ENCODE measurements at places on chromosomes 6 and 20.

- DNase-seq, result no peak
Observed at GRCh38 chr6:129481706-129482105, 228.3 kb downstream of the ARHGAP18 start.

DNA sequence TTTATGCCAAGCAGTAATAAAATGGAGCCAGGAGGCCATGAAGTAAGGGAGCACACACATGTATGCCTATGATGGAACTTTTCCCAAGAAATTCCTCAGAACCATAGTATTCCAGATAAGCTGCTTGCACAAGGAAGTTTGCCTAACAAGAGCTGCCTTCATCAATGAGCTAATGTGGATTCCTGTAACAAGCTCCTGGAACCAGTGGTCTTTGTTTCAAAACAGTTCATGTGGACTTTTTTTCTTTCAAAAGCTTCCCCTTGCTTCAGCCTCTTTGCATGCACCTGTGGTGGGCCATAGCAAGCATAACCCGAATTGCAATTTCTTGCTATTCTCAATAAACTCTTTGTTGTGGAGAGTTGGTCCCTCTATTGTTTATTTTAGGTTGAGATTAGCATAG, 359.6 kb downstream of the UTRN start:
- no peak for DNase-seq

DNA sequence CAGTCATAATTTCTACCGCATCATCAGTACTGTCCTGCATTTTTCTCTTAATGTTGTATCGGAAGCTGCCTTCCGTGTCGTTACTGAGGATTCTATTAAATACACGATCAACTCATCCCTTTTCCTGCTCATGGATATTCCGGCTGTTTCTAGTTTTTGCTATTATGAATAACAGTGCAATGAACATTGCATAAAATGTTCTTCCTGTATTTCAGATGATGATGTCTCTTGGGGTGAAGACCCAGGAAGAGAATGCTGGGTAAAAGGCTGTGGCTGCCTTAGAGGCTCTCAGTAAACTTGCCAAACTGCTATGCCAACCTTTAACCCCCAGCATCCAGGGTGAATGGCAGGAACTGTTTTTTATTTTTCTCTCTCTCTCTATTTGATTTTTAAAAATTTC, 24.1 kb upstream of the EPB41L1 start:
- DNase-seq, result no peak

- no peak for DNase-seq
Observed at GRCh38 chr6:46410334-46410953, 80.8 kb downstream of the RCAN2 start.

DNA sequence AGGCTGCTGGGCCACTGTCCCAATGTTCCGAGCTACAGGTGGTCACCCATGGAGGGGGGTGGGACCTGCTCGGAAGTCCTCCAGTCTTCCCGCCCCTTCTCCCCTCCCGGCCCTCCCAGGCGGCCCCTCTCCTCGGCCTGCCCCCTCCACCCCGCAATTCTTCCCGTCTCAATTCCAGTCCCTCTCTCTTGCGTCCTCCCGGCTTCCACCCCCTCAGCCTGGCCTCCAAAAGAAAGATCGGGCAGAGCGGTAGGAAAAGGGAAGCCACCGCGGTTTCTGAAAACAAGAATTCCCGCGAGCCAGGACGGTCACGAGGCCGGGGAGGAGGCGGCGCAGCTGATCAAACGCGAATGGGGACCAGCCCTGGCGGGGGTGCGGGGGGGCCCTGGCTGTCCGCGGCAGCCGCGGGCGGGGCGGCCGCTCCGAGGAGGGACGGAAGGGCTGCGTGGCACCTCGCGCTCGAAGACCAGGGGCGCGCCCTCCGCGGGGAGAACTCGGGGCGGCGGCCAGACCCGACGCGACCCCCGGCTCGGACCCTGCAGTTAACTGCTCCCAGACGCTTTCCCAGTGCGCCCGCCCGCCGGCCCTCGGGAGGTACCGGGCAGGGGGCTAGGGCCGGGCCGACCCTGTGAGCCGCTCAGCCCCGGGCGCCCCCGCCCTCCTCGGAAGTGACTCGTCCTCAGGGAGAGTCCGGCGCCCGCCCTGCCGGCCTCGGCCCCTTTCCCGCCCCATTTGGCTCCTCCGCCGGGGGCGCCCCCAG, 1.0 kb downstream of the PXDC1 start:
- peak; percentile 49 for DNase-seq

DNA sequence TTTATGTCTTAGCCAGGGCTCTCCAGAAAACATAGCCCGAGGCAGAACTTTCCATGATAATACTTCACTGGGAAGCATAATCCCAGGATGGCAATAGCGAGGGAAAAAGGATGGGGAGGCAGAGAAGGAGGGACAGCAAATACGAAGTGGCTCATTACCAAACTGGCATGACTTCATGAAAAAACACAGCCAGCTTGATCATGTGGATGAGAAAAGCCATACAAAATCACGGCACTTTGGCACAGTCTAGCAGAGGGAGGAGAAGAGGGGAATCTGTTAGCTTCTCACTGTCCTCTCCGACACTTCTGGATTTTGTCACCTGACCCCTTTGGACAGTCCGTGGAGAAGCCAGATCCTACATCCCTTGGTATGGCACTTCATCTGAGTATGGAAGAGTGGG, 212.5 kb upstream of the GRIK2 start:
- no peak for DNase-seq

DNA sequence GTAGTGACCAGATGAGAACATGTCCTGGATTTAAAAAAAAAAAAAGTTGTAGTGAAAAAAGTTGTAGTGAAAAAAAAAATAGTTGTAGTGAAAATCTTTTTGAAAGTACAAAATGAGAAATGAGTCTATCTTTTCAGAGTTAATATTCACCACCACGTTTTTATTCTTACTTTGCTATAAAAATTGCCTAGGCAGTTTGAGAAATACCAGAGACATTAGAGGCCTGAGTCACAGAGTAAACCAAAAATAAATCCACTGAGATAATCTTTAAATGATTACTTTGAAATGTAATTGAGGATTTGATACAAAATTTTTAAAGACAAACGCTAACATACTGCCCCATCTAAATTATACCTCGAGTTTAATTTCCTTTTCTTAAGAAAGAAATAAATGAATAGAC, 101.2 kb upstream of the TIAM2 start:
- DNase-seq, result no peak

DNA sequence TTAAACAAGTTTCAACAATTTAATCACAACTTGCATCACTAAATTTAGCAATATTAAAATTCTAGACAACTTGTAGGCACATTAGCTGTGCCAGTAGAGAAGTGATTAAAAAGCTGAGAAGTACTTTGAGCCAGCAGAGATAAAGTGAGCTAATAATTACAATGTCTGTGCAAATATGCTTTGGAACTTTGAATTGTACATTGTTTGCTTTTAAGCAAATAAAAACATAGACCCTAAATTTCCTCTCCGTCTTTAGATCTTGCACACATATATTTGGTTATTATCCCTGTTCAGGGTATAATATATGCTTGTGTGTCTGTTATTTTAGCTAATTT, 44.2 kb upstream of the DEFB112 start:
- DNase-seq, result no peak

- DNase-seq, result no peak
Observed at GRCh38 chr6:143224516-143224915, 163.8 kb downstream of the AIG1 start.

DNA sequence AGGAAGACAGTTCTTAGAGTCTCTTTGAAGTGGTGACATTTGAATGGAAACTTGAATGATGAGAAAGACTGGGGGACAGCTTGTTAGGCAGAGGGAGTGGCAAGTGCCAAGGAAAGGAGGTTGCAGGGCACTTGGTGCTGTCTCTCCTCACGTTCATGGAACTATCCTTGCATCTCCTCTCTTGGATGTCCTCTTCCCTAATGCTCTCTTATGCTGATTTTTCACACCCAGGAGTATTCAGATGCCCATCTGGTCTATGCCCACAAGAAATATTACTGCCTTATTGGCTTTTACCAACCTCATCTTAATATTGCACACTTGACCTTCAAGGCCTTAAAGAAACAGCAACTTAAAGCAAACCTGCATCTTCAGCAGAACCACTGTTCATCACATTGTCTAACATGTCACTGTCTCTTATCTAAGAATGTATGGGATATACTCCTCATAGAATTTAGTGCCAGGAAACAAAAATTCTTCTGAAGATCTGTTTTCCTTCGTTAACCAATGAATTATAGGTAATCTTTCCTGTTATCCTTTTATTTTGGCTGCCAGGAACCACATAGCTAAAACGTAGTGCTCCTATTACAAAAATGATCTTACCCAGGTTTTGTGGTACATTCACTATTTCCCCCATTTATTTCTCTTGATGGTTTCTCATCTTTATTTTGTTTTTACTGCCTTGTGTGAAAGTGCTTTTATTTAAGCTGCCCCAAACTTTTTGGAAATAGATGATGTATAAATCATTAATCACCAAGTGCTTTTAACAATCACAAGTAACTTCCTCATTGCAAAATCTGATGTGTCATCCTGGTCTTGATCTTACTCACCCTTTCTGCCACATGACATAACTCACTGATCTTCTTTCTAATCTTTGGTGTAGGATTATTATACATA, 12.8 kb downstream of the RGS17 start:
- DNase-seq, result no peak

GRCh38 chr6:104462811-104463599, 396.7 kb downstream of the HACE1 start:
- DNase-seq, result no peak

DNA sequence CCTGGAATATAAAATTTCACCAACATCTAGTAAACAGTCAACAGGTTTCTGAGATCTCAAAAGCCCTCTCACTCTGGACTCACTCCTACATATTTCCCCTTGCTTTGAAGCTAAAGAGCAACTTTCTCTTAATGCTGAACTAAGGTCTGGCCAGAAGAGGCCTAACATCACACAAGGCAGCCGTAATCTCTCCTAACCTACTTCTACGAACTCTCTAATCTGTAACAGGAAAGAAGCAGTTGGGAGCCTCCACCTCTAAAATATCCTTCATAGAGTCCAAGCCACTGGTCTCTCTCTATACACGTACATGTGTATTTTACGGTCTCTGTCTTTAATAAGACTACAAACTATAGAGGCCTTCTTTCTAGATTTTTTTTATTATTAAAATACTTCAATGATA, 72.0 kb downstream of the REV3L start:
- no peak for DNase-seq

DNA sequence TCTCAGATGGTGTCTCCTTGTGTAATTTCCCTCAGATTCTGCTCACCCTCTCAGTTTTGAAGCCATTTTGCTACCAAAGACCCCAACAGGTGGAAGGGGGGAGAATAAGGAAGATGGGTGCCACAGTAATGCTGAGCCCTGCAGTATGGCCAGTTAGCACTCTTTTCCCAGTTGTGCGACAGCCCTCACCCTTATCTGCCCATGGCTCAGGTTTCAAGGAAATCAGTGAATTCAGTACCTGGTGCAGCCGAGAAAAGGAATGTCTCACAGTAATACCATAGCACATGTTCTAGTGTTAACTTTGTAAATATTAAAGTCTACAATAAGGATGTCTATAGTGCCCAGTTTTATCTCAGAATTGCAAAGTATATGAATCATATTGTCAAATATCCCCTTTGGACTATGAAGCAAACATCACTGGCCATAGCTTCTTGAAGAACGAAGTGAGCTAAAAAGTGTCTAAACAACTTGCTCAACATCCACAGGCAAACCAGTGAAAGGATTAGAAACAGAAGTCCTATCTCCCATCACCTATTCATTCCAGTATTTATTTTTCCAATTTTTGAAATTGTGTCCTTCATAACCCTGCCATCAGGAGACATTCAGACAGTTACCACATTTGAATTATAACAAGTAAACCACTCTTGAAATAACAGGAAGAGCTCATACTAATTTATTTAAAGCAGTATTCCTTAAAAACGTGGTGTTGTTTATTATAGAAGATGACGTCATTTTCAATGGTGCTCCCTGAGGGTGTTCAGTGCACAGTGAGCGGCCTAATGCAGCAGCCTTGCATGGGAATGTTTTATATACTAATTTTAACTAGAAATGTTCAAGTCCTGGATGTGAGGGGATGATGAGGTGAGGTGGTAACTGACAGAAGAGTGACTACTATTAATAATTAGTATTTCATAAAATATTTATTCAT, 366.2 kb downstream of the TFAP2A start:
- no peak for DNase-seq

DNA sequence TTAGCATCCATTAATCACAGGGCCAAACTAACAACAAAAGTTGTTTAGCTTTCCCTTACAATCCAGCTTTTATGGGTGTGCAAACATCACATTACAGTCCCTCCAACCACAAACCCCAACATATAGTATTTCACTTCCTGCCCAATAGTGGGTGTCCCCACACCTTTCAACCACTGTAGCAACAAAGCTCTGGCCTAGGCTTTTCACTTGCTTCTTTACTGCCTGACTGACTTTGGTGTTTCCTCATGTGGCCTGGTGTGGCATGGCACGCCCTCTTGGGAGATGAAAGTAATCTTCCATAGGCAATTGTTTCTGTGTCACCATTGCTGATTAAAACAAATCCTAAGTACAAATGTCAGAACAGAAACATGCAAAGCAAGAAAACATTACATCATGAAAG, 46.3 kb downstream of the MCM8 start:
- no peak for DNase-seq

GRCh38 chr6:151275566-151275965, 35.8 kb downstream of the AKAP12 start:
- no peak for DNase-seq

- DNase-seq, result no peak
Observed at GRCh38 chr6:25570578-25570977, 81.4 kb upstream of the SCGN start.

- no peak for DNase-seq
Observed at GRCh38 chr6:36769676-36770499, 69.4 kb downstream of the CPNE5 start.

- DNase-seq, result no peak
Observed at GRCh38 chr6:120451508-120451907, 882.8 kb downstream of the TBC1D32 start.

GRCh38 chr20:9739991-9740390, 98.9 kb downstream of the PAK5 start:
- no peak for DNase-seq

GRCh38 chr20:51399006-51399890, 143.3 kb downstream of the NFATC2 start:
- no peak for DNase-seq

GRCh38 chr6:44524476-44525227, 137.1 kb downstream of the CDC5L start:
- no peak for DNase-seq

DNA sequence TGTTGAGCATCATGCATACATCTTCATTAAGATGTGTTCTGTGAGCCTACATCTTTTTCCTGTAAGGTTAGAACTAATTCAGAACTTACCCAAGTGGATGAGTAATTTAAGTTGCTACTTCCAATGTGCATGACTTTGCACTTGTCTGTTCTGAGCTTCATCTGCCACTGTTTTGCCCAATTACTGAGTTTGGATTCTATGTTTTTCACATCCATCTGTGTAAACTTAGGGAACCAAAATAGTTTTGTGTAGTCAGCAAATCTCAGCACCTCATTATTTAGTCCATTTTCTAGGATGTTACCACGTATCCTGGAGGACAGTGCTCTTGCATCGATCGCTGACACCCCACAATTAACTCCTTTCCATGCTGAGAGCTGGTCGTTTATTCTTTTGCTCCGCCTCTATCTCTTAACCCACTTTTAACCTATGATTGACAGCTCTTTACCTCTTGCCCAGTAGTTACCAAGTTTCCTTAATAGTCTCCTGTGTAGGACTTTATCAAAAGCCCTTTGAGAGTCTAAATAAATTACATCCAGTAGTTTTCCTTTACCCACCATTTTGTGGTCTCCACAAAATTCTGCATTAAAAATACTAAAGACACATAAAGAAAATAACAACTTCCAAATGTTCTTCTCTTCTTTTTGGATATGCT, 44.2 kb upstream of the CITED2 start:
- DNase-seq, result no peak

Data from WTC11 (cell line).